ENCODE measurements at places on chromosomes 2 and 18.

GRCh38 chr2:11945139-11946126 lies 199.0 kb downstream of the LPIN1 start:
- DNase-seq = no peak

DNA sequence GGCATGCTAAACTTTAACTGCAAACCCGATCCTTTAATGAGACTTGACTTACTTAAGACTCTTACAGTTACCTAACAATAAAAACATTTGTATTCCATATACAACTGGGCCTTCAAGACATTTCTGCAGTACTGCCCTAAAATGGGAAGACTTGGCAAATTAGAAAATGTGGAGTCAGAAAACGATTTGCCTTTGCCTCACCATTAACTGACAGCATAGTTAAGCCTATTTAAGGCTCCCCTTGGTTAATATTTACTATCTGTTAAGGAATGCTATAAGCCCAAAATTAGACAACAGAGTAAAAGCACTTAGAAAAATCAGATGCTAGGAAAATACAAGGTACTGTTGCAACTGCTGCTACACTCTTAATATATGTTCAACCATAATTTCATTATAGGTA lies 18.7 kb downstream of the TYW5 start:
- DNase-seq = no peak

DNA sequence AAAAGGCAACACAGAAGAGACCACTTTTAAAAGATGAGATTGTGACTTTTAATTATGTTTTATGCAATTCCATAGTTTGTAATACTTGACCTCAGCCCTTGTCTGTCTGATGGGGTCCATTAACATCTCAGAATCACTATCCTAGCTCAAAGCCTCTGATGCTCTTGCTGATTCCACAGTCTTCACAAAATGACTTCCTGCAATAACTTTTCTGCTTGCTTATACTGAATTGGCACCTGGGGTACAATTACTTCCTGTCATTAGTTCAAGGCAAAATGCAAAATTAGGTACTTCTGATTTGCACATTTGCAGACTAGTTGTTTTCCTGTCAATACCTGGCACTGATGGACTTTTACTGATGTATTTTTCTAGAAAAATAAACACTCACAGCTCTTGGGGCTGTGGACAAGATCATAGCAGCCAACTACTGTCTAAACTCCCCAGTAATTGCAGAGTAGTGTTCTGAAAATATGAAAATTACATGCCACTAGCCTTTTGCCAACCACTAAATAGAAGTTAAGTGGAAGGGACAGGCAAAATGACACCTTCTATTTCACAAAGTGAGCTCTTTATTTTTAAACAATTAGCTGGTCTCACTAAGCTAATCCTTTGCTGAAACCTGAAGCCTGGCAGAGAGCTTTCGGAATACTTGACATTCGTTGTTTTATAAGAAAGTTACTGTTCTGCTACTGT lies 129.1 kb downstream of the PIEZO2 start:
- no peak for DNase-seq

- no peak for DNase-seq
Observed at GRCh38 chr2:144267239-144267638, 252.7 kb downstream of the ZEB2 start.

- no peak for DNase-seq
Observed at GRCh38 chr2:178513876-178514275, 33.6 kb downstream of the PLEKHA3 start.

DNA sequence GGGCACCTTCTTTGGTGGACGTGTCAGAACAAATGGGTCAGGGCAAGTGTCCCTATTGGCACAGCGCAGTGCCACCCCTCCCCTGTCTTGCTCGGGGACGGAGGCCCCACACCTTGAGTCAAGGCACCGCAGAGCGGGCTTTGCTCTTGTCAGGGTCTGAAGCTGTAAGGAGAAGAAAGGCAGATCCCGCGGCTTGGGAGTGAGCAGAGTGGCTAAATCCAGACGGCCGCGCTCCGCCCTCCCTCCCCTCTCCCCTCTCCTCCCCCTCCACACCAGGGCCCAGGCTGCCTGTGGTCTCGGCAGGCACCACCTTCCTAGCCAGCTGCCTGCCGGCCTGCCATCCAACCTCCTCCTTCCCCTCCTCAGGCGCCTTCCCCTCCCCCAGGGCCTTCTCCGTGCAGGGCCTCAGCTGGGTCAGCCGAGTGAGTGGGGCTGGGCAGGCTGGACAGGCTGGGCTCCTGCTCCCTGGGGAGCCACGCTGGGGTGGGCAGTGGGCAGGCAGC lies 25.8 kb downstream of the SPEG start:
- DNase-seq = peak; percentile 87

DNA sequence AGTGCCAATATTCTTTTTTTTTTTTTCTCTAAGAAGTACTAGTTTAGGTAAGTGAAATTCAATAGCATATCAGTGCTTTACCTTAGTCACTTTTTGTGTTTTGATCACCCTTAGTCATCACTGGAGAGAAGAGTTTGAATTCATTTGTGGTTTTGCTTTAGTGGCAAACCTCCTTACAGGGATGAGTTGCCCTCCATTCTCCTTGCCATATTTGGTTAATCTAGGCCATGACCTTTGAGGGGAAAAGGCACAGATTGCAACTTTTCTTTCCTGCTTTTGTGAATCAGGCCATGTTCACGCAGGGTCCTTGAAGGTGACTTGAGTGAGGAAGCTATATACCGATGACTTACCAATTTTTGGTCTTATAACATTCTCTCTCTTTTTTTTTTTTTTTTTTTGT lies 34.4 kb downstream of the PLEKHA3 start:
- no peak for DNase-seq

DNA sequence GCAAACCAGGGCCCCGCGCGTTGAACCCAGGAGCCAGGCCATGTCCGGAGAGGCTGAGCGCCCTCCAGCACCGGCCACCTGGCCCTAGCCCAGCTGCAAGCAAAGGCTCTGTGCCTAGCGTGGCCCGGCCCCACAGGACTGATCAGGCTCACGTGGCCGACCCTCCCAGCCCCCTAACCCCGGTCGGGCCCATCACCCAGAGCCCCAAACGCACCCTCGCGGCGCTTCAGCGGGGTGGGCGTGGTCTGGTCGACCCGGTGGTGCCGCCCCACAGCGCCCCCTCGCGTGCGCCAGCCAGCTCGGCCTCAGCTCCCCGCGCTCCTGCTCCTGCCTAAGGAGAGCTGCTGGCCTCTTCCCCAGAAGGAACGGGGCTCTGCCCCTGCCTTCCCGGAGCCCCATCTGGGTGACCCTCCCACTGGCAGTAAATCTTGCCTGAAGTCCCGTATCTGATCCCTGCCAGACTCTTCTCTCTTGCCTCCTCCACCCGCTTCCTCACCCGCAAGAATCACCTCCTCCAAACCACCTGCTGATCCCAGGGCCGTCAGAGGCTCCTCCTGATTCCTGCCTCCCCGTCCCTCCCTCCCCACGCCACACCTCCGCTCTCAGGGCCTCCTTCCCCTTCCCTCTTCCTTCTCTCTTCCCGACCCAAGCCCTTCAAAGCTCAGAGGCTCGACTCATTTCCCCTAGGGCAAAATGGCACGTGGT lies 12.3 kb upstream of the TEX51 start:
- DNase-seq = peak; percentile 84

GRCh38 chr2:99822474-99823207 lies 319.7 kb downstream of the AFF3 start:
- DNase-seq = no peak

- DNase-seq = no peak
Observed at GRCh38 chr2:137981112-137981656, 16.9 kb downstream of the HNMT start.

Measured in Right ventricle myocardium inferior (tissue), 1 donor.